ENCODE measurements at places on chromosomes 2 and 18. TPM values are rescaled to one million over a fixed set of nuclear protein-coding genes. Genes with fewer than 3 reads are reported as not detected.

The ZNF532 gene
- total RNA-seq, result 63.5 TPM

The TMEM182 gene
- total RNA-seq, result 0.17 TPM

The COMMD1 gene
- 42.4 TPM for total RNA-seq

The FSIP2 gene
- 0.50 TPM for total RNA-seq

The ARHGAP25 gene
- 9.3 TPM for total RNA-seq

The HOXD13 gene
- total RNA-seq, result not detected

The SLC35F6 gene
- total RNA-seq, result 50.7 TPM

The SKA1 gene
- total RNA-seq, result not detected

- no peak for DNase-seq
Observed at GRCh38 chr2:168114040-168114439, 133.4 kb downstream of the STK39 start.

- DNase-seq, result no peak
Observed at GRCh38 chr18:53567929-53568574, 656.4 kb downstream of the MBD2 start.

DNA sequence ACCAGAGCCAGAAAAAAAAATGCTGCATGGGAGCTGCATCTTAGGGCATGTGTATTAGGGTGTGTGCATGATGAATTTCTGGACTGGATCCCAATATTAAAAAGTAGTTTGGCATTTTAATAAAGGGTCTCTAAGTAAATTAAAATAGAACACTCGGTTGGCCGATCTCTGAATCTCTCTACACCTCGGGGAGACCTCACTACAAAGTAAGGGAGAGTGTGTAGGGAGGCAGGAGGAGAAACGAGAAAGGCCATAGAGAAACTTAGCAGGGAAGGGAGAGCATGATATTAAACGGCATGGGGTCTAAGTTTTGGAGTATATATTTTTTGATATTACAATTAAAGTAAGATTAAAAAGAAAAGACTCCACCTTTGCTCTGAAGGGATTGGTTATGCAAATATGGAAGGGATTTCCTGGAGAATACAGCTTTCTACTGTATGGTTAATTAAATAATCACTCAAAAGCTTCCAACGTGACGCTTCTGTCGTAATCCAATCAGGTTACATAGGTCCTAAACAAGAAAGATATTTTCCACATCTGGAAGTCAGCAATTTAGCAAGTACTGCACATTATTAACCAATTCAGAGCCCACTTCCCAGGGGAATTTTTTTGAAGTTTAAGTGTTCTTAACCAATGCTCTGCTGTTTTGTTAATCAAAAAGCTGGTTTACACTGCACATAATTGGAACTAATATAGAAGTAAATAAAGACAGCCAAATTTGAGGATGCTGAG, 1.0 kb upstream of the ZEB2 start:
- no peak for DNase-seq

GRCh38 chr2:188734691-188735090, 239.5 kb upstream of the COL3A1 start:
- no peak for DNase-seq

DNA sequence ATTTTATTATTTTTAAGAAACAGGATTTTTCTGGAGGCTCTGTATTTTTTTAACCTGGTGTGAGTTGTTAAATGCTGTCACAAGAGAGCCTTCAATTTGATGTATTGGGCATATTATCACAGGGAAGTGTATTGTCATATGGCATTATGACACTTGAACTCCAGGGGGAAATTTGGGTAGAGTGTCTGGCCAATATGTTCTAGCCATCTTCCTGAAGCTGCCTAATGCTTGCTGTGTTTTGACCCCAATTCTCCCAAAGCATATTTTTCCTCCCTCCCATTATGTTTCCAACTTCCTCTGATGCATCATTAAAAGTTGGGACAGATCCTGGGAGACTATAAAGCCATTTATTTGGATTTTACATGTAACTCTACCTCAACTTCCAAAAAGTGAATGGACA, 214.1 kb upstream of the SESTD1 start:
- DNase-seq, result no peak

GRCh38 chr18:74196220-74197119, 48.1 kb downstream of the TIMM21 start:
- no peak for DNase-seq

DNA sequence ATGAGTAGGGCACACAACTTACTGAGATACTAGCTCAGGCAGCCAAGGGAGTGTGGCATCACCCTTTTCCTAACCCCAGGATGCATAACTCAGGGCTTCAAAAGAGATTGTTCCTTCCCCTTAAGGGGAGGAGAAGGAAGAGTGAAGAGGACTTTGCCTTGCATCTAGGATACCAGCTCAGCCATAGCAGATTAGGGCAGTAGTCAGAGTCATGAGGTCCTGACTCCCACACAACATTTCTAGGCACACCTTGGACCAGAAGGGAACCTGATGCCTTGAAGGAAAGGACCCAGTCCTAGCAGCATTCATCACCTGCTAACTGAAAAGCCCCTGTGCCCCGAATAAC, 1433.2 kb upstream of the TMEFF2 start:
- DNase-seq, result no peak

DNA sequence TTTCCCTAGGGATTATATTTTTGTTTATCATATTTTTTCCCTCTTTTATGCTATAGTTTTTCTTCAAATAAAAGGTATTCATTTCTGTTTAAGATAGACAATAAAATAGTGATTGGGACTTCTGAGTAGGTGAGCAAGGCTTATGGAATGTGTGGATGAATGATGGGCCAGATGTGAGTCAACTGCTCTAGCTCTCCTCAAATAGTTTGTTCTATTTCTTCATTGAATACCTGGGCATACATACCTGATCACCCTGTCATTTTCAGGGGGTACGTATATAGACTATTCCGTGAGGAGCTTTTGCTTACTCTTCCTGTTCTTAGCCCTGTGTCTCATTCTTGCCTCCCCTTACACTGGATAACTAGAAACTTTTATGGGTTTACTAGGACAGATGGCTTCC, 41.9 kb downstream of the BABAM2 start:
- no peak for DNase-seq

DNA sequence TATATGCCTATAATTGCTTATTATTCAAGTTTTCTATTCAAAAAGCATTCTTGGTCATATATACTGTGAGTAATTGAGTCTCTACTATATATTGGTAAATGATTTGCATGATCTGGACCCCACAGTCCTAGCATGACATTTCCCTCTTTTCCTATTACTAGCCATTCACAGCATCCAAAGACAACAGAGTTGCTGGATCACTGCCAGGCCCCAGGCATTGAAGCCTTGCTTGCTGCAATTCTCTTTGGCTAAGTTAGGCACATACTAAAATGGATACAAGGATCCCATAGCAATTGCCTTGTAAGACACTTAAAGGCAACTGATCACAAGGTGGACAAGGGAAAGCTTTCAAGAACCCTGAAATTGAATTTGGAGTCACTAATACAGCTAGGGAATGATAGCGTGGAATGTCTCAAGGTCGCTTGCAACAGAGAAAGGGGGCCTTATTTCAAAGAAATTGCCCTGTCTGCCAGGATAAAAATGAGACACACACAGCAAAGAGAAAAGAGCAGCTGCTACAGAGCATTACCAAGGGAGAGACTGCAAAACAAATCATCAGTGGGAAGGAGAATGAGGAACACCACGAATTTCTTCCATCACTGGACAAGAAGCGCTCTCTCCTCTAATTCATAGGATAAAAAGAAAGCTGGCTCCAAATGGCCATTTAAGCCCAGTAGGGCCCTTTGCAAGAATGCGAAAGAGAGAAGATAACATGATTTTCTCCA, 77.1 kb upstream of the EPHA4 start:
- DNase-seq, result no peak

DNA sequence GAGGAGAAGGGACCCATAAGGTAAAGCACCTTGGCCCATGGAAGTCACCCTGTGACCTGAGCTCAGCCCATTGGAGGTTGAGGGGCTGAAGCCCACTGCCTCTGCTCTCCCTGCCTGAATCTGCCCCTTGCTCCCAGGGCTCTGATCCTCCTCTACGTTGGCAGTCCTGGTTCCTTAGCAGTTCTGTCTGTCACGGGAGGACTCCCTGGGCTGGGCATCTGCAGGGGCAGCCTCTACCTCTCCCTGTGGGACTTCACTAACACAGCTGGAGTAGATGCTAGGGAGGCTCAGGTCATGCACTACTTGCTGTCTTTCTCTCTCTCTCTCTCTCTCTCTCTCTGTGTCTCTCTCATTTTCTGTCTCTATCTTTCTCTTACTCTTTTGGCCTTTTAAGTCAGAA, 8.7 kb downstream of the GYPC start:
- no peak for DNase-seq

DNA sequence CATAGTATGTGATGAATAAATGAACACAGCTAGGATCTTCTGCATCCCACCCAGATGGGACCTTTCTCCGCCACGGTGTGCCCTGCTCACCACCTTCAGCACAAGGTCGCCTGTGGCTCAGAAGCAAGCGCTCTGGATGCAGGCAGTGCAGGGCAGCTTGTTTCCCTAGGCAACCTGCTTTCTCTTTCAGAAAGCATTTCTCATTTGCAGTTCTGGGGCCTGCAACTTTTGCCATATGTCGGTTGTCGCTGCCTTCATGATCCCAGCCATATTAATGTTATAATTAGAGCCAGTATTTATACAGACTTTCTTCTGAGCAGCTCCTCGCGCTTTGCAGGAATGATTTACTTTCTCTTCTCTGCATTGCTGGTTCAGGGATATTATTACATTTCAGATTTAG, 692.8 kb downstream of the RNF144A start:
- DNase-seq, result no peak

GRCh38 chr18:79062806-79063205, 6.4 kb upstream of the ATP9B start:
- no peak for DNase-seq

DNA sequence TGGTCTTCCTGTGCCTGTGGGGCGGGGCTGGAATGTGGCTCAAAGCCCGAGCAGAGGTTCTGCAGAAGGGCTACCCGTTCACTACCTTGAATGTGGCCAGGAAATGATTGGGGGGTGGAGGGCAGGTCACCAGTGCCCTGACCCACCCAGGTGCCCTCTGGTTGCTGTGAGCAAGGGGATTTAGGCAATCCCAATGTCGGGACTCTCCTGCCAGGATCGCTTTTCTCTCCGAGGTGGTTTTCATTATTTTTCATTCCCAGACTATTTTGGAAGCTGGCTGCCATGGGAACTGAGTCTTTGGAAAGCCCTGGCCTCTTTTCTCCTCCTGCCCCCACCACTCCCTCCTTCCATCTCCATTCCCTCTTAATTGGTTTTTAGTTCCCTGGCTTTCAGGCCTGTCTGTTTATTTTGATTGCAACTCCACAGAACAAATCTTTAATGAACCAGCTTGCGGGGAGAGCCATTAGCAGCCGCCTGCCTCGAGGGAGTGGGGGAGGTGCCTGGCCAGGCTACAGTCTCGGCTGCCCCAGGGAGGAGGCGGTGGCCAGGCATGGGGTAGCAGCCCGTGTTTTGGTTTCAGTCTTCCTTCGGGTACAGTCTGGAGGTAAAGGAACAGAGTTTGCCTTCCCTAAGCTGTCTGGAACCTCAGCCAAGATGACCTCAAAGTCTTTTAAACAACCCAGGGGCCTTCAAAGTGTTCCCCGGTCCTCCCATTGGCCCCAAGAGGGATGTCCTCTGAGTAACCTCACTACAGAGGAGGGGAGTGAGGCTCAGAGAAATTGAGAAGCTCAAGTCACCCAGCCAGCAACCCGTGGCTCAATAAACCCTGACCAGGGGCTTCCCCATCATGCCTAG, 114.4 kb upstream of the HAAO start:
- DNase-seq, result no peak

GRCh38 chr2:22487541-22487940, 897.4 kb upstream of the KLHL29 start:
- no peak for DNase-seq

GRCh38 chr2:1140389-1141003, 189.8 kb downstream of the SNTG2 start:
- DNase-seq, result no peak

DNA sequence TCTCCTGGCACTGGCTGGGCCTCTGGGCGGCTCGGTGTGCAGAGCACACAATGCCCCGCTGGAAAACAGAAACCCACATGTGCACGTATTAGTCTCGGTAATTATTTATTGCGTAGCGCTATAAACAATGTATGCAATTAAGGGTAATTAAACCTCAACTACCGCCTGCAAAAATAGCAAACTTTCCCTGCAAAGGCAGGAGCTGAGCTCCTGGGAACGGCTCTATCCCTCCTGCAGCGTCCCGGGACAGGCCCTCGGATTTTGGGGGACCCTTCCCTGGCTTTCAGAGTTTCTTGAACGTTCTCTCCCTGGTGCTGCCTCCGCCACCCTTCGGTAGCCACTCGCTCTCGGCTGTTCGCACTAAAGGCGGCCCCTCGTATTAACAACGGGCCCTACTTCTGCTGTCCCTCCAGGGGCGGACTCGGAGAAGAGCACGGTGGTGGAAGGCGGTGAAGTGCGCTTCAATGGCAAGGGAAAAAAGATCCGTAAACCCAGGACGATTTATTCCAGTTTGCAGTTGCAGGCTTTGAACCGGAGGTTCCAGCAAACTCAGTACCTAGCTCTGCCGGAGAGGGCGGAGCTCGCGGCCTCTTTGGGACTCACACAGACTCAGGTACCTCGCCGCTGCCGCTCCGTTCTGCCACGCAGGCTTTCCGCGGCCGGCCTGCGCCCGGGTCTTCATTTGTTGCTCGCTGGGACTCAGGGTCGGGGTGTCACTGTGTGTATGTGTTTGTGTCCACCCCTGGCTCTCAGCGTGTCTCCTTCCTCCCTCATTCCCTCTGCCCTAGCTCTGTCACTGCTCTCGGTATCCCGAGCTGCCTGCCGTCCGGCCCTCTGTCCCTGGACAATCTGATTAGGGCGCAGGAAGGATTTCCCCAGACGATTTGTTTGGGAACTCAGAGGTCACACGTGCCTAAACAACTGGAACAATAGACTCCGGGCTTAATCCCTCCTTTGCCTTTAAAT, 1.2 kb downstream of the DLX1 start:
- peak; percentile 89 for DNase-seq

DNA sequence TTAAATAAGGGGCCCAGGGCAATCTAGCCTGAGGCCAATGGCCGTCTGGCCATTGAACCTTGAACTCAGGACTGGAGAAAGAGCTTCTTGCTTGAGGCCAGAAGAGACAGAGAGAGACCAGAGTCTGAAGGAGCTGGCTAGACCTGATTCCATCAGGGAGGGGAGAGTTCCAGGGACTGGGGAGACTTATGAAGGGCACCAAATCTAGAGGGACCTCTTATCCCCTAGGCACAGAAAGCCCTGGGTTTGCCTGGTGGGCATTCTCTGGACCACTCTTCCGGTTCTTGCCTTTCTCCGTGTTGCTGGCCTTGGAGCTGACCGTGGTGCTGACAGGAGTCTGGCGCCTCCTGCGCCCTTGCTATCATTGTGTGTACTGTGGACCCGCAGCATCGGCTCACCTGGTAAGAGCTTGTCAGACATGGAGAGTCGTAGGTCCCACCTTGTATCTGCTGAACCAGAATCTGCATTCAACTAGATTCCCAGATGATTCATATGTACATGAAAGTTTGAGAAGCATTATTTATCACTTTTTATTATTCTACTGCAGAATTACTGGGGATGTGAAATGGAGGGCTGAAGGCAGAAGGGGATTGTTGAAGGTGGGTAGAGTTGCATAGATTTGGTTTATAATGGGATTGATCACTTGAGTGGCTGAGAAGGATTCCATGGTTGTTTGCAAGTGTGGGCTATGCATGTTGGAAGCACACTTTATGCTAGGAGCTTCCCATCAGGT, 4.3 kb upstream of the TRPM8 start:
- no peak for DNase-seq

GRCh38 chr2:226247289-226248275, 552.0 kb downstream of the IRS1 start:
- no peak for DNase-seq
